Adipocyte (in vitro differentiated cells): ENCODE measurements at places on chromosomes 5 and 9.

GRCh38 chr5:156591631-156592030, 258.5 kb upstream of the PPP1R2B start:
- no peak for DNase-seq

- DNase-seq, result no peak
These were observed 58.7 kb downstream of the RXRA start for GRCh38 chr9:134384811-134385479.

DNA sequence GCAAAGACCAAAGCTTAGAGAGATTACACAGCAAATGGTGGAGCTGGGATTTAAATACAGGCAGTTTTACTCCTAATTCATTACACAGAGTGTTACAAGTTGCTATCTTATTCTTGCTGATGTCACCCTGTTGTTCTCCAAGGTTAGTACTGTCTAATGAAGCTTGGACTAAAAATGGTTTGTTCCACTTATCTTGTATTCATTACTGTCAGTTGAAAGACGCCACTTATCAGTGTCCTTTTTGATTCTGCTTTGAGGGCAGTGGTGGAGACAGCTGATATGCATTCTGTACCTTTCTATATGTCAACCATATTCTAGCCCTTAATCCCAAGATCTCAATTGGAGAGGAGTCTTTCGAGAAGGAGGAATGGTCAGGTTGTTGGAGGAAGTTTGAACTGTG, 14.0 kb upstream of the DENND4C start:
- no peak for DNase-seq

GRCh38 chr5:151676314-151676712, 10.4 kb downstream of the SPARC start:
- no peak for DNase-seq

DNA sequence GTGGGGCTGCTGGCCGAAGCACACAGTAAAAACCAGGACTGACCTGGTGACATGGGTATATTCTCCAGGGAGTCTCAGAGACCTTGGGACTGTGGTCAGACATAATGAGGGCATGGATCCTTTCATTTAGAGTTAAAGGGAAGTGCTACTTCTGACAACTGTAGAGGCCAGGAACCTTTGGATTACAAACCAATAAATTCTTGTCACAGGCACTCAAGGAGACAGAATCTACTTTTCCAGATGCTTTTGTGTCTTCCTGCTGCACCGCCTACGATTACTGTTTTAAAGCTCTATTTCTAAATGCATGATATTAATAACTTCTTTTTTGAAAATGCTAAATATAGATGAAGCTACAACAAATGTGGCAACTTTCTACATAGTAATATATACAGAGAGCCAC, 106.5 kb upstream of the LPAR1 start:
- no peak for DNase-seq

DNA sequence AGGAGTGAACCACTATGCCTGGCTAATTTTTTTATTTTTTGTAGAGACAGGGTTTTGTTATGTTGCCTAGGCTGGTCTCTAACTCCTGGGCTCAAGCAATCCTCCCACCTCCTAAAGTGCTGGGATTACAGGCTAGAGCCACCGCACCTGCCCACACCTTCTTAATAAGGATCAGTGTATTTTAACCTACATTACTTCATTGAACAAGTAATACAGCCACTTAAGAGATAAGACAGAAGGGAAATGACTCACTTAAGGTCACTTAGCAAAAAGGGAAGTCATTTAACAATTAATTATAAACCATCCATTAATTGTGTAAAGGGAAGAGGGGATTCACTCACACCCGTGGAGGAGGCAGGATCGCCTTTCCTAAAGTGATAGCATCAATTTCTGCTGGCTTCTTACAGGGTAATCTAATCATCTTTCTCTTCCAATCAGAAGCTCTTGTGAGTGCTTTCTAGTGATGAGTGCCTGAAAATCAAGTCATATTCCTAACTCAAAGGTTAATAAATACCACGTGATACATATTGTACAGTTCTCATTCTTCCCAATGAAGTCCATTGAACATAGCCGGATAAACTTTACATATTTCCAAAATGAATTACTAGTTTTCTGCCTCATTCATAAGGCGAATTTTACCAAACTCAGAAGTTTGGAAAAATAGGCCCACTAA, 3.5 kb downstream of the FBXW11 start:
- DNase-seq, result no peak

DNA sequence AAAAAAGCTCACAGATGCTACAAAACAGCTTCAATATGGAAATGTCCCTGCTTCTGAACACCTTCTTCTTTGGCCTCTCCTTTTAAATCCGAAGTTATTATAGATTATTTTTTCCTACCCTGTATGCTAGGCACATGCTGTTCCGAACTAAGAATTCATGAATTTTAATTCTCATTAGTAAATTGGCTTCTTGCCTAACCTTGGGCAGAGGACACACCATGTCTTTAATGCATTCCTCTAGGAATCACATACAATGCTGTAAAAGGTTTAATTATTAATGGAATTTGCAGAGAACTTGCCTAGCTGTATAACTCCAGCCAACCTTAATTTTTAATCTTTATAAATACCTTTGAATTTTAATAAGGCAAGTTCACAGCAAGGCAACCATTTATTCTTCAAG, 234.4 kb downstream of the NTRK2 start:
- no peak for DNase-seq

- peak; percentile 80 for DNase-seq
These were observed 162.7 kb downstream of the ZNF608 start for GRCh38 chr5:124583469-124584350.

DNA sequence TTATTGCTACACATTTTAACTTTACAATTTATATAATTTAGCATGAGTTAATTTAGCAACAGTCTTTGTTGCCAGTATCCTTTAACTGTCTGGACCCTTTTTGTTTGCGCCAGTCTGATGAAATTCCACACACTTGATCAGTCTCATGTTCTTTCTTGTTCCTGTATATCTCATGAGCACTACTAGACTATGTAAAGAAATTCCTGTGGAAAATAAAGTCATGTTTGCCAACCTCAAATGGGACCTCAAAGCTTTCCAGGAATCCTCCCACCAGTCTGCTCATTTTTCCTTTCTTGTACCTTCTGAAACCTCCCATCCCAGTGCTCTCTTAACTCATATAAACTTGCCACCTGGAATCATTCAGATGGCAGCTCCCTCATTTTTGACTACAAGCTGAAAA, 8.0 kb downstream of the DMXL1 start:
- peak; percentile 2 for DNase-seq

DNA sequence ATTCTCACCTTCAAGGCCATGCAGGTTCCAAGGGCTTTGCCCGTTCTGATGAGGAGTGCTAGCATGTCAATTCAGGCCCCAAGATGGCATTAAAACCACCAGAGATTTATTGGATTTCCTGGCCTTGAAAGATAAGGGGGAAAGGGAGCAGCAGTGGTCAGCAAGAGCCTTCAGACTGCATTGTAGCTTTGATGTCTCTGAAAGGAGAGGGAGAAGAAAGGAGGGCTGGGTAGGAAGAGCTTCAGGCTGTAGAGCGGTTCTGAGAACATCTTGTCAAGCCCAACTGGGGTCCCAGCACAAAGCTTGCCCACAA, 41.8 kb upstream of the FGF1 start:
- DNase-seq, result no peak

DNA sequence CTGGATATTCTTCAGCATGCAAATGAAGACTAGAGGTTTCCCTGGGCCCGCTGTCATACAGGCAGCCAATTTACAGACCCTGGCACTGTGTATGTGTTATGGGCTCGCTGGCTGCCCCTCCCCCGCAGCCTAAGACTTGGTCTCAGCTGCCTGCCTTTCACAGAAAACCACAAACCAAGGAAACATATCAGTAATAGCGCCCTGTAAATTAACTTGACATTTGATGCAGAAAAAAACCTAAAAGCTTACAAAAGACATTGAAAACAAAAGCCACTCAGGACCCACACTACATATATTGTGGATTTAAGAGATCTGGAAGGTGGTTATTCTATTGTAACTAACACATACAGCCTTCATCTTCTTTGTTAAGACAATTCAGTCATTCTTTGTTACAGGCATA, 287.0 kb upstream of the TMEM161B start:
- DNase-seq, result no peak
